EL (cell line): ENCODE measurements at places on chromosomes 4 and X.

DNA sequence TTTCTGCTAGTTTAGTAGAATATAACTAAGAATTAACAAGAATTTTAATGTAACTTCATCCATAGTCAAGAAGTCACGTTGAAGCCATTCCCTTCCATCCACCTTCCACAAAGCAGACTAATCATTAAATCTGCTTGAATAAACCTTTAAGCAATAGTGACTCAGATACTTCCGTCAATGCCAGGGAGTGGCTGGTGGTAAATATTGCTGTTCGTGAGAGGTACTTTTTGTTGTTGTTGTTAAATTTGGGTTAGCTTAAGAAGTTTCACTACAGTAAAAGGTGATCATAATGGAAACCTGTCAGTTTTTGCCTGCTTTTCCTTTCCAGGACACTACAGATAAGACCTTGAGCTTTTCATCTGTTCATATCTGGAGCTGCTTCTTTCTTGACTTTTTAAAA is 316.3 kb downstream of the TMA16 start:
- DNase-seq = no peak

GRCh38 chrX:150889131-150889530 is 9.3 kb downstream of the CD99L2 start:
- no peak for DNase-seq

- DNase-seq = peak; percentile 91
These were observed 32.7 kb downstream of the ACSL1 start for GRCh38 chr4:184792950-184793555.

DNA sequence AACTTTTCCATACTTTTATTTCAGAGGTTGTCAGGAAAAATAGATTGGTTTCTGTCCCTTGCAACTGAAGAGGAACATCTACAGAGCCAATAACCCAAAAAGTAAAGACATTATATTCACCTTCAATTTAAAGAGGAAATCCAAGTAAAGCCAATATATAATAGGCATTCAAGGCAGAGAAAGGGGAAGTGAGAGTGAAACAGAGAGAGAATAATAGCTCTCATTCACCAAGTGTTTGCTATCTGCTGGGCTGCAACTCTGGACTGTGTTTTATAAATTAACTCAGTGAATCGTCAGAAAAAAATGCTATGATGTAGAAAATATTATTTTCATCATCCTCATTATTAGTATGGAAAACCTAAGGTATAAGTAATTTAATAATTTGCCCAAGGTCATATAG is 448.5 kb downstream of the TRAM1L1 start:
- no peak for DNase-seq

- peak; percentile 84 for DNase-seq
These were observed 15.0 kb upstream of the STS start for GRCh38 chrX:7132335-7133049.

DNA sequence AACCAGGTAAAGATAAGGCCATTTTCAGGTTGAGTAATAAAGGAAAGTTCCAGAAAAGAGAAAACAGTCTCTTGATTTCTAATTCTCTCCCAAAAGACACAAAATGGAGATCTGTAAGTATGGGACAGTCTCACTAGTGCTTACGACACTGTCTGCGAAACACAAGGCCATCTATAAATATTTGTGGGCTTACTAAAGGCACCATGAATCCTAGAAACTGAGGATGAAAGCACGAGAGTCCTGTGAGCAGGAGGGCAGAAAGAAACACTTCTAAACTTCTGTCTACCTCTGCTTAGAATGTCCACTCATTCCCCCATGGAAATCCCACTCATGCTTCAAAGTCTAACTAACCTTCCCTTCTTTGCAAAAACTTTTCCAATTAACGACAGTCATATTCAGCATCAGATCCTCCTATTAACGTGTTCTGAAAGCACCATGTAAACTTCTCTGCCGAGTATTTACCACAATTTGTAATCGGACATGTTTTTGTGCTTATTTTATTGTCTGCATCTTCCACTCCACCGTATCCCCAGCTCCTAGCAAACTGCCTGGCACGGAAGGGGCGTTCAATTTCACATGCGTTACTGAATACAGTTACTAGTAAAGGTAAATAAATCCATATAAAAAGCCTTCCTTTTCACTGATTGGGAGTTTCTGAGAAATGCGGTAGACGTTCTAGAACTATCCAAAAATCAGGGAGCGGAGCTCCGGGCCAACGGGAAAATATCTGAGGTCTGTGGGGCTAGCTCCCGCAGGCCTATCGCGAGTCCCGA is 665 bp downstream of the PSMD10 start:
- peak; percentile 48 for DNase-seq

DNA sequence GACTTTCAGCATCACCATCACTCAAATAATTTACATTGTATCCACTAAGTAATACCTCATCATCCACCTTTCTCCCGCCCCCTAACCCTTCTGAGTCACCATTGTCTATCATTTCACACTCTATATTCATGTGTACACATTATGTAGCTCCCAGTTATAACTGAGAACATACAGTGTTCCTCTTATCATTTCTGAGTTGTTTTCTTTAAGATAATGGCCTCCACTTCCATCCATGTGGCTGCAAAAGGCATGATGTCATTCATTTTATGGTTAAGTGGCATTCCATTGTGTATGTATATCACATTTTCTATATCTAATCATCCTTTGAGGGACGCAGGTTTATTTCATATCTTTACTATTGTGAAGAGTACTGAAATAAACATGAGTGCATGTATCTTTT is 14.6 kb upstream of the NDST4 start:
- DNase-seq = no peak

GRCh38 chr4:83486457-83487129 is 1.7 kb upstream of the ABRAXAS1 start:
- DNase-seq = no peak

DNA sequence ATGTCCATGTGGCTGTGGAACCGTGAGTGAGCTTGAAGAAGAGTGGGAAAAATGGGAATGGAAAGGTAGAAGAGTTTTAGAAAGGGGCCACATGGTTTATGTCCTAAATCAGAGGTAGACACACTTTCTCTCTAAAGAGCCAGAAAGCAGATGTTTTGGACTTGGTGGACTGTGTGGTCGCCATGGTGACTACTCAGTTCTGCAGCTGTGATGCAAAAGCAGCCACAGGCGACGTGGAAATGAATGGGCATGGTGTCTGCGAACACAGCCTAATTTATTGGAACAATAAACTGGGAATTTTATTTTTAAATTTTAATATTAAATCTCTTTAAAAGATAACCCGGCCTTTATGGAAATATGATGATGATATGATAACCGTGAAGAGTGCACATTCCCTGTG is 386.0 kb upstream of the FAT1 start:
- no peak for DNase-seq

- no peak for DNase-seq
These were observed 342.5 kb upstream of the FSTL5 start for GRCh38 chr4:162506253-162506652.

- DNase-seq = no peak
These were observed 1.0 kb upstream of the MECP2 start for GRCh38 chrX:154098551-154098950.

DNA sequence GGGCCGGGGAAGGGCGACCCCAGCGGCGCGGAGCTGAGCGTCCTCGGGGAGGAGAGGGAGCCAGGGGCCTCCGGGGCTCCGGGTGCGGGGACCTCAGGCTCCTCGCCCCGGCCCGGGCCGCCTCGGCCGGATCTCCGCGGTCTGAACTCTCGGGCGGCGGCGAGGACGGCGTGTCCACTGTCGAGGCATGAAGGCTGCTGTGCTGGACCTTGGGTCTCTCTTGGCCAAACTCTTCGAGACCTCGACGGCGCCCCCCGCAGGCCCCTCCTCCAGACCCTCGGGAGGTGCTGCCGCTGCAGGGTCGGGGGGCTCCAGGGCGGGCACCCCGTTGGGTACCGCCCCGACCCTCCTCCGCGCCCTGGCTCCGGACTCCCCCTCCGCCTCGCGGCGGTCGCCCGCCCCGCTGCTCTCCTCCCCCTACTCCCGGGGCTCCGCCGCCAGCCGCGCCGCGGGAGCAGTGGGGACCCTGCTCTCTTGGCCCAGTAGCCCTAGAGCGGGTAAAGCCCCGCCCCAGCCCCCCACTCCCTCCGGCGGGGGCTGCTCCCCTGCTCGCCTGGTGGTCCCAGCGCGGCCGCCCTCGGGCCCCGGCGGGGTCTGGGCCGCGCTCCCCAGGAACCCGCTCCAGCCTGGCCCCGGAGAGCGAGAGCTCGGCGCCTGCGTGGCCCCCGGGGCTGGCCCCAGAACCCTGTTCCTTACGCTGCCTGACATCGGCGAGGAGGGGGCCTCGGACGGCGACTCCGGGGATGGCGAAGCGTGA is 564 bp downstream of the FAM149A start:
- DNase-seq = peak; percentile 2

DNA sequence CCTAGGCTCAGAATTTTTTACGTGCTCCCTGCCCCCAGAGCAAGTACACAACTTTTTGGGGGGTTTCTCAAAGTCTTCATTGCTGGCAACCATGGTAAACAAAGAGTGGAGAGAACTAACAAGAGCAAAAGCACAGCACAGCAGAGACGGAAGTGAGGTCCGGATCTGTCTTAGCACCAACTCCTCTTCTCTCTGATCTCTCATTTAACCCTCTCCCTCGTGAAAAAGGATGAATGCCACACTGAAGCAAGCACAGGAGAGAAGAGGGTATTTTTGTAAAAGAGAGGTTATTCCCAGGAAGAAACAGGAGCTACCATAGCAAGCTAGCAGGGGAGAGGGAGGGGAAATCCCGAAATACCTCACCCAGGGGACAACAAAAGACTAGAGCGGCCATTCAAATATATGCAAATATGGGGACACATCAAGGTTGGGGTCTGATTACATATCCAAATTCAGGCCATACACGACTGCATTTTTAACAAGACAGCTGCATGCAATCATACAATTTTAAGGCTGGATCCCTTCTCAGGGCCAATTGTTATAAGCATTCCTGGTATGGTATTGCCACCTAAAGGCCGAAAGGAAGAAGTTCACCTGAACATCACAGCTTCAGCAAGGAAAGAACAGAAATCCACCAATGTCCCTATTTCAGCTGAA is 46.6 kb downstream of the CD40LG start:
- peak; percentile 34 for DNase-seq

DNA sequence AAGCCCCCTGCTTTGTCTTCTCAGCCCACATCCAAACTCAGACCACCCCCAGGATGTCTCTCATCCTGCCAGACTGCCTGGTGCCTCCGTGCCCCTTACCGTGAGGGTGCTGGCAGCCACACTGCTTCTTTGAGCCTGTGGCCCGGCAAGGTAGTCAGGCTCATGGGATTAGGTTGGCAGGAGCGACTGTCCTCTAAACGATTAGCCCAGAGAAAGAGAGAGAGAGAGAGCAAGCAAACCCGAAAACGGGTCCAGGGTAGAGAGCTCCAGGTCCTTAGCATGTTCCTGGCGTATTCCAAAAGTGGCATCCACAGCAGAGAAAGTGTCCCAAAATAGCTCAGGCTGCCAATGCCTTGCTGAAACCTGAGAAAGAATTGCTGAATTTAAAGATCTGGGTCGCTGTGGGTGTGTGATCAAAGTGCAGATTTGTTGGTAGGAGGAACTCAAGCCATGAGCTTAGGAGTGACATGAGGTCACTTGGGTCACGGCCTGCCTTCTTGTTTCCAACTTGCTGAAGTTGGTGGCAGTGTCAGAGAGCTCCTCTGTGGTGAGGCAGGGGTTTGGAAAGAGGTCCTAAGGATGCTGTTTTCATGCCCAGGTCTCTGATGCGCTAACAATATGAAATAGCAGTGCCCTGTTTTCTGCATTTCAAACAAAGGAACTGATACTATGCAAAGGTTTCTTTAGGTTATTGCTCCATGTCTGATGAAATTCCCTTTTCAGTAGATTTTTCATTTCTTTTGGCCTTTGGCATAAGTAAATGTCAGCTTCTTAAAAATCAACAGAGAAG is 81.6 kb downstream of the RTL9 start:
- DNase-seq = no peak

GRCh38 chr4:38099020-38099600 is 138.9 kb downstream of the PTTG2 start:
- no peak for DNase-seq

DNA sequence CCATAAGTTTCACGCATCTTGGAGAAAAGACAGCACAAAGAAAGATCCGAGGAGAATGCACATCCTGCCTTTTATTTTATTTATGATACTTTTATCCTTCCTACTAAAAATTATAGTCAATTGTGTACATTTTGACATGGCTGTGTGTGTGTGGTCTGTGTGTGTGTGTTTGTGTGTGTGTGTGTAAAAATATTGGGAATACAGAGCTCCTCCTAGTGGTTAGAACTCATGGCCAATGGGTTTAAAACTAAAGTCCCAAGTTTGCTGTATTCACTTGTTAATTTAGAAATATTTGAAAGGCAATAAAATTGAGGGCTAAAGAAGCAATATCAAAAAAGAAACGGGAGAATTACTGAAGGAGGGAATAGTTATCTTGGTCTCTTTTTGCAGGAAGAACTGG is 47.5 kb downstream of the NKX6-1 start:
- DNase-seq = no peak

- DNase-seq = no peak
These were observed 170.4 kb downstream of the SHROOM4 start for GRCh38 chrX:50643525-50644137.

- no peak for DNase-seq
These were observed 15.5 kb downstream of the COX18 start for GRCh38 chr4:73053974-73054480.

DNA sequence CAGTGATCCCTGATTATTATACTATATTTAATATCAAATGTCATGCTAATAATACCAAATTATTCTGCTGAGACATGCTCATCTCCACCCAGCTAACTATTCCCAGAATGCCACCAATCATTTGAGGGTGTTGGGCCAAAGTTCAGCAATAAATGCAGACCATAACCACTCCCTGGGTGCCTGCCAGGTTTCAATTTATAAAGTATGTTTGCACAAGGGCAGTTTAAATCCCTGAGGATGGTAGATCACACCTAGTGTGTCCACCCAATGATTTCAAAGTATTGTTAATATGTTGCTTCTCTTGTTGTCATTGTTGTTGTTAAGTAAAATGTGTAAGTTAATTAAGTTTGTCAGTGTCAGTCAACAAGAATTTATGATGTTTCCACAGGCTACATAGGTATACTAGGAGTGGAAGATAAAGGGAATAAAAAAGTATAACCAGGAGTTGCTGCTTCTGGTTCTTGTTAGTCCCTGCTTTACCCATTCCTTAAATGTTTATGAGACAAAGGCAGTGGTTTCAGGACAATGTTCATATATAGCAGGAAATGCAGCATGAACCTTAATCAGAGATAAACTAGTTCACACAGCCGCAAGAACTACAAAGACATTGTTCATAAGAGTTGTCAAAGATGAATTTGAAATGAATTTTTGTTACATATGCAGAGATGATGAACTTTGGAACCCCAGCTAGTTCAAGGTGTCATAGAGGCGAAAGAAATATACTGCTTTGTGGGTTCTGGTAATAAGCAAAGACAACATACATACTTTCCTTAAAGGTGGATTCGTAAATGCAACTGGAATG is 25.5 kb downstream of the HPGD start:
- no peak for DNase-seq

GRCh38 chr4:87219632-87220093 is 755 bp downstream of the KLHL8 start:
- DNase-seq = peak; percentile 46

DNA sequence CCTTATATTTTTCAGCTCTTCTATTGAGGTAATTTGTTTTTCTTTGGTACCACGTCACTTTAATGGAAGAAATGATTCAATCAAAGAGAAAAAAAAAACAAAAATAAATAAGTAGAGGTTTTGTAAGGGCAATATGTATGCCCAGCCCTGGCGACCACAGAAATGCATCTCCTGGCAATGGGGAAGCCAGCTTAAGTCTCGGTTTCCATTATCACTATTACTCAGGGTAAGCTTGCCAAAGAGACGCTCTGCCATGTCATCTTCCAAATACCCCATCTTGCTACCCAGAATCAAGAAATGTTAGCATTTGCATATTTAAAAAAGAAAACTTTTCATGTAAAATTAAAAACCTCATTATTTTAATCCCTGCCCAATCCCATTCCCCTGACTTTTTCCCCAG is 68.8 kb downstream of the FAM47C start:
- DNase-seq = no peak
